ENCODE measurements at places on chromosomes 2 and 18. TPM values are rescaled to one million over a fixed set of nuclear protein-coding genes. Genes with fewer than 3 reads are reported as not detected.

CRACDL gene
- polyA plus RNA-seq, result not detected

SEPTIN10 gene
- 68.8 TPM for polyA plus RNA-seq

DNA sequence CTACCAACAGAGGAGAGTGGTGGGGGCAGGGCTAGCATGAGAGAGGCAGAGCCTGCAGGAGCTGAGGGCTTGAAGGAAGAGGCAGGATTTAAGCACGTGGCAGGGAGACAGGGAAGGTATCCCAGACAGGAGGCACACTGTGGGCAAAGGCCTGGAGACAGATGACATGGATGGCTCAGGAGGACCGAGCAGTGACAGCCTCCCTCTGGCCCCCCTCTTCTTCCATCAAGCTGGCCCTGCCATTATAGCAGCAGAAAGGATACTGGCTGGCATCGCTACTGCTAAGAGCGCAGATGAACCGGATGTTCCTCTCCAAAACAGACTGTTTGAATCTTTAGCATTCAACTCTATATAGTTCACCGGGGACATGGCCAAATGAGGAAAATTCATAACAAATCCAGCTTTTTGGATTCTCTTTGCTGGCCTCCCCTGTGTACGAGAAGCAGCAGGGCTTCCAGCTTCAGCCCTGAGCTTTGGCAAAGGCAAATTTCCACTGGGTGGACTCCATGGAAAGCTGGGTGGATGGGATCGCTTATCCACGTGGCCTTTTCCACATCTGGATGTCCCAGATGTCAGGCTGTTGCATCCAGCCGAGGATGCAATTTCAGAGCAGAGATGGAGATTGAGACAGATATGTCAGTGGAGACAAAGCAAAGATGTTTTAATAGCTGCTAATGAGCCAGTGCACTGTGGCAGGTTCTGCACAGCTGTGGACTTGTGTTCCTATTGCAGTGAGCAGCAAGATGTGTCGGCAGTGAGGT, 36.2 kb downstream of the CAPN13 start:
- DNase-seq, result no peak

DNA sequence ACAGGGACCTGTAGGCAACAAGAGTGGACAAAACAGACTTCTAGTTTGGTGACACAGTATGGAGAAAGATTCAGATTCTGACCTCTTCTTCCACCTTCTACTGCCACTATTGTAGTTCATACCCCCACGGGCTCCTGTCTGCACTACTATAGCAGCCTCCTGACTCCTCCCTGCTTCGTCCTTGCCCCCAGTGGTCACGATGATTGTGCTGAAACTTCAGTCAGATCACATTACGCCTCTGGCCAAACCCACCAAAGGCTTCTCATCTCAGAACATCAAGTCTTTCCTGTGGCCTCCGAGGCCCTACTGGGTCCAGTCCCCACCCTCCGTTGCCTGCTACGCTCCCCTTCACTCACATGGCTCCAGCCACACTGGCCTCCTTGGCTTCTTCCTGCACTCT, 147.6 kb downstream of the CYP26B1 start:
- no peak for DNase-seq

DNA sequence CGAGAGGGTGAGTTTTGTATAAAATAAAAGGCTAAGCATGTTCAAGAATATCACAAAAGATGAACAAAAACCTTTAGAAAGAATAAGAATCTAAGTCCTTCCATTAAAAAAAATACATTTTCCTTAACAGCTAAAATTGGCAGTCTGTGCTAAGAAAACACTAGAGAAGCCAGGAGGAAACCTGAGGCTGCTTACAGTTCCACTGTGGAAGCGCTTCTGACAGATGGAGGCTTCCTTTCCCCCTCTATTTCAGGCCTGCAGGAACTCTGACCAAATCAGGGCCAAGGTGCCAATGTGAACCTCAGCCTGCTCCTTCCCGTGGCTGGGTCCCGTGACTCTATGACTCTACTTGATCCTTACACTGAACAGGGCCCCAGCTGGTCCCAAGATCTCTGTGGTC, 108.1 kb upstream of the ARHGAP28 start:
- DNase-seq, result no peak

- DNase-seq, result no peak
Measured at GRCh38 chr18:7096838-7097237, 20.8 kb downstream of the LAMA1 start.

GRCh38 chr2:200575957-200576356, 9.9 kb upstream of the AOX1 start:
- no peak for DNase-seq

ARL6IP6 gene
- polyA plus RNA-seq, result 20.0 TPM

NR4A2 gene
- 1.5 TPM for polyA plus RNA-seq

GRCh38 chr18:67400502-67401117, 115.9 kb downstream of the DSEL start:
- no peak for DNase-seq

DNA sequence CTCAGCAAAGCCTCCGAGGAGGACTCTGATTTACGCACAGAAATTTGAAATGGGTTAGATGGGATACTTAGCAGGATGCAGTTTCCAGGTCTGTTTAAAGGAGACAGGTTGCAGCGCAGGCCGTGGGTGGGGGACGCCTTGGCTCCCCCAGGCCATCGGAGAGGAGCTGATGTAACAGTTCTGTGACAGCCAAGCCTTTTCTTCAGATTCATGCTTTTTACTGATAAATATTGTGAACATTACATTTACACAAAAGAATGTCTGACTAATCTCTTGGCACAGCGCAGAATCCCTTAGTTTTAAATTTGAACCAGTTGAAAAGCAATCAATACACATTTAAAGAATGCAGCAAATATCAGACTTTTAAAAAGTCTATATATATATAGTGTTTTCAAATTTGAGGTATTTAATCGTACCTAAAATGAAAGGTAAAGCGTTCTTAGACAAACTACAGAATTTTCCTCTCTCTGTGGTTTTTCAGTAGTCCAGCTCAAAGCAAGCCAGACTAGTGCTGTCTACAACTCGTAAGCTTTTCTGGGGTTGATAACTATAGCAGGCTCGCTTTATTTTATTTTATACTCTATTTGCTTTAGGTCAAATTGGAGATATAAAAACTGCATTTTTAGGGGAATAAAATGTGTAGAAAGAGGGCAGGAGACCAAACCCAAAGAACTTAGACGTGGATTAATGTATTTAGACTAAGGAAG, 221.9 kb downstream of the PIEZO2 start:
- DNase-seq, result peak; percentile 22

DNA sequence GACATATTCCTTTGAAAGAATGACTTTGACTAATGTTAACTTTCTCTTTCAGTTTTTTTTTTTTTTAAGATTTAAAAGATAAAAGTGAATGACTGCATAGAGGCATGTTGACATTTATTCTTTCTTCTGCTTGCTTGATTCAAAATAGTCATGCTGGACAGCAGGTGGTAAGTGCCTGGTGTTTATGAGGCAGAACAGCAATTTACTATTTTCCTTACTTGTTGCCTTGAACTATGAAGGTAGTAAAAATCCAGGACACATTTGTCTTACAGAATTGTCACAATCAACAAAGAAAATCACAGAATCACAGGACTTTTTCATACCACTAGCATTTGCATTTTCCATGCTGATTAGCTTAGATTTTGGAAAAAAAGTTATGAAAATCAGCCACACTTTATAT, 388.3 kb downstream of the CTNNA2 start:
- no peak for DNase-seq

- no peak for DNase-seq
Measured at GRCh38 chr2:200383380-200384110, 77.1 kb downstream of the SPATS2L start.

GRCh38 chr18:45554389-45554737, 60.9 kb upstream of the SLC14A2 start:
- DNase-seq, result no peak

RGPD5 gene
- 8.0 TPM for polyA plus RNA-seq

ICOS gene
- polyA plus RNA-seq, result not detected

STAMBP gene
- 47.9 TPM for polyA plus RNA-seq

- no peak for DNase-seq
Measured at GRCh38 chr2:138205281-138205680, 241.0 kb downstream of the HNMT start.

- DNase-seq, result no peak
Measured at GRCh38 chr2:9378433-9379390, 44.6 kb downstream of the ITGB1BP1 start.

PUS10 gene
- 4.1 TPM for polyA plus RNA-seq

DNA sequence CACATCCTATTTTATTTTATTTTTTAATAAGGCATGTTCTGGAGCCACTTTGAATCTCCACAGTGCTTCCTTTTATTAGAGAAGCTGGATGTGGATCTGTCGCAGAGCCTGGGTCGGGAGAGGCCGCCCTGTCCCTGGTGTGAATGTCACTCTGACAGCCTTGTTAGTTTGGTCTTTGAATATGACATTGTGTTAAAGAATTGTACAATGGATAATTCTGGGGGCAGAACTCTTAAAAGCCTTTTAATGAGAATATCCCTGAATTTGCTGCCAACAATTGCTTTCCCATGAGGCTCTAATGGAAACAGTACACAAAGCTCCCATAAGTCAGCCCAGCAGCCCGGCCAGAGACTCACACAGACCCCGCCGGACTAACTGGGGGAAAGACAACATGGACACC, 82.4 kb downstream of the MTCL1 start:
- DNase-seq, result no peak

- no peak for DNase-seq
Measured at GRCh38 chr2:113324684-113325160, 46.0 kb upstream of the PAX8 start.

- DNase-seq, result no peak
Measured at GRCh38 chr2:173752152-173752551, 213.0 kb downstream of the SP3 start.

- DNase-seq, result no peak
Measured at GRCh38 chr2:184078496-184078895, 519.8 kb upstream of the ZNF804A start.

GRCh38 chr18:78514910-78515670, 464.5 kb upstream of the SALL3 start:
- no peak for DNase-seq

EDAR gene
- not detected for polyA plus RNA-seq

DNA sequence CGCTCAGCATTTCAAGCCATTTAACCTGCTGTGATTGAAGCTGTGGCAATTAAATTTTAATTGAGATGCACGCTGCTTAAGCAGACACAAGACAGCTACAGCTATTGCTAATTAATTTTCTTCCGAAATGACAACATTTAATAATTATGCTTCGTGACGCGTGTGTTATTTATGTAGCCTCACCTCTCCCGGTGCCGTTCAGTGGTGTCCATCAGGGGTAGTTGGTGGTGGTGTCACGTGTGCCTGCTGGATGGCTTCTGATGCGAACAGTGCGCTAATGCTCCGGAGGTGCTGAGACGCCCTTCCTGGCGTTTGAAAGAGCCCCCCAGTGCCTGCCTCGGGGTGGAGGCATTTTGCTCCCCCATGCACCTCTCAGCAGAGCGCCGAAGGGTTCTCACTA, 39.5 kb downstream of the GLI2 start:
- DNase-seq, result no peak

ERFE gene
- polyA plus RNA-seq, result 1.2 TPM

ALPG gene
- polyA plus RNA-seq, result not detected

DUSP19 gene
- polyA plus RNA-seq, result 2.2 TPM

- DNase-seq, result peak; percentile 39
Measured at GRCh38 chr2:55585451-55586080, 31.9 kb downstream of the PPP4R3B start.

ANKRD30B gene
- 0.05 TPM for polyA plus RNA-seq

DNA sequence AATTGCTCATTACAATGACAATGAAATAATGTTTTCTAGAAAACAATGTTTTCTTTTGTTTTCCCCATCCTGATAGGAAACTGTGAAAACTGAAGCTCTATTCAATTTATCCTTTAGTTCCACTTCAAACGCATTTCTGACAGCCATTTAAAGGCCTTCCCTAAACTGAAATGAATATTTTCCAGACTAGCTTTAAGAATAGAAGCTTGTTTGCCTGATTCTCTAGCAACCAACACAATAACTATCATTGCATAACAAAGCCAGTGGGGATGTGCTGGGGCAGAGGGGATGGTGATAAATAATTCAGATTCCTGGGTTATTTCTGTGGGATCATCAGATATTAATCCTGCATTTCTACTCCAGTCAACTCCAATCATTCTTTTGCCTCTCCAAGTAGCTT, 427.1 kb downstream of the RND3 start:
- DNase-seq, result no peak

DNA sequence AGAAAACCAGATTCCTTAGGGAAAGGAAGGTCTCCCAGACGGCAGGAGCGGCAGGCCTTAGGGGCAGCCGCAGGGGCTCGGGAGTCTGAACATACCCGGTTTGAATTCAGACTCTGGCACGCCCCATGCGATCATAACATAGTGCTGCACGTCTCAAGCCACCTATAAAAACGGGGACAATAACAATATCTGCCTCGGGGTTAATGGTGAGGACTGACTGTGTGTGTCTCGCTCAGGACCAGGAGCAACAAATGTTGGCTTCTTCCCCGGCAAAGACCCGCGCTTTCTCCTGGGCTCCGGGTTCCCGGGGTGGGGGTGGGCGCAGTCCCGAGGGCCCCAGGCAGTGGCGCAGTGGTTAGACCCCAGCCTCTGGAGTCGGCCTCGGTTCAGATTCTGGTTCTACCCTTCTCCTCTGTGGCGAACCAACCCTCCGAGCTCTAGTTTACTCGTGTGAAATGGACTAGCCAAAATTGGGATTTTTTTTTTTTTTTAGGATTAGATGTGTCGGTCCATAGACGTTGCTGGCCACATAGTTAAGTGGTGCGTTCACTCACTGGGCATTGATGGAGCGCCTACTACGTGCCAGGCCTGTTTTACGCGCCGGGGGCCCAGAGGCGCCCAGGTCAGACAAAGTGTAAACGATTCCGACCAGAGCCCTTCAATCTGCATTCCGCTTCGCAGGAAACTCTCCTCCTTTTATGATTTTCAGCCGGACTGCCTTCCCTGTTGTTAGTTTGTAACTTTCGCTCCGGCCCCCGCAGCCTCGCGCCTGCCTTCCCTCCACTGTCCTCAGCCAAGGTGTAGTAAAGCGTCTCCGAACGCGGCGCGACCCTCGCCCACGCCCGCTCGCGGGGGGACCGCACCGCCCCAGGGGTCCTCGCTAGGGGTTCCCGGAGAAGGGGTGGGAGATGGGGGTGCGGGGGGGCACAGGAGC, 820 bp upstream of the SH3BP4 start:
- DNase-seq, result no peak

AOX1 gene
- 10.2 TPM for polyA plus RNA-seq

GRCh38 chr2:187310701-187311100, 137.4 kb downstream of the CALCRL start:
- peak; percentile 17 for DNase-seq

GRCh38 chr2:20571644-20572215, 79.2 kb downstream of the HS1BP3 start:
- DNase-seq, result no peak

ALK gene
- polyA plus RNA-seq, result not detected

GRCh38 chr18:59056706-59057492, 82.8 kb upstream of the SEC11C start:
- DNase-seq, result no peak

- DNase-seq, result no peak
Measured at GRCh38 chr2:207928079-207928478, 97.2 kb downstream of the PLEKHM3 start.
